ENCODE measurements at places on chromosomes 16 and 17.

DNA sequence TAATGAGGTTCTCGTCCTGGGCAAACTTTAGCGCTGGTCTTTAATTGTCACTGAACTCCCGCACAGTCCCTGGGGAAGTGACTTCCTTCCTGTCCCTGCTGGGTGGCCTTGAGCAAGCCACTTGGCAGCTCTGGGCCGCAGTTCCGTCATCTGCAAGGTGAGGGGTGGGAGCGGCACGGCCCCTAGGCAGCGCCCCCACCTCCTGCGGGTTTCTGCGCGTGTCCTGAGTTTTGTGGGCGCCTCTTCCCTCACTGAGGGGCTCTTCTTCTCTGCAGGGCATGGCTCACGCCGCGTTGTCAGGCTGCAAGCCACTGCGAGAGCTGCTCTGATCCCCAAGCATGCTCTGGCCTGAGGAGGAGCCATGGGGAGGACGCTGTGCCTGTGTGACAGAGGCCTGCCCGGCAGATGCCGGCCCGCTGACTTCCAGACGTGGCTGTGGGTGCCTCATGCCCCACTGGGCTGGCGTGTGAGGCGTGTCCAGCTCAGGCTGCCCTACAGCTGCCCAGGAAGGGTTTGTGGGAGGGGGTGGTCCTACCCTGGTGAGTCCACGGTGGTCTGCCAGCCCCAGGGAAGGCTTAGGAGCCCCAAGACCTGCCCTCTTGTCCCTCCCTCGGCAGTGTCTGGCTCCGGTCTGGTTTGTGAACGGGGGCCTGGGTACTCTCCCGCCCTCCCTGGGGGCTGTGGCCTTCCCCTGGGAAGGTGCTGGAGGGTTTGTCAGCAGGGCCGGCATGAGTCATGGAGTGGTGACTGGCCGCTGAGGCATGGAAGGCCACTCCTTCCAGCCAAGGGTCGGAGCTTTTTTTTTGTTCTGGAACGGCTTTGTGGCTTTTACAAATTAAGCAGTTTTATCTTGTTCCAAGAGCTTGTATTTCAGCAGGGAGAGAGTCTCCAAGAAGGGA lies 182.0 kb downstream of the SEC14L1 start:
- DNase-seq = no peak

DNA sequence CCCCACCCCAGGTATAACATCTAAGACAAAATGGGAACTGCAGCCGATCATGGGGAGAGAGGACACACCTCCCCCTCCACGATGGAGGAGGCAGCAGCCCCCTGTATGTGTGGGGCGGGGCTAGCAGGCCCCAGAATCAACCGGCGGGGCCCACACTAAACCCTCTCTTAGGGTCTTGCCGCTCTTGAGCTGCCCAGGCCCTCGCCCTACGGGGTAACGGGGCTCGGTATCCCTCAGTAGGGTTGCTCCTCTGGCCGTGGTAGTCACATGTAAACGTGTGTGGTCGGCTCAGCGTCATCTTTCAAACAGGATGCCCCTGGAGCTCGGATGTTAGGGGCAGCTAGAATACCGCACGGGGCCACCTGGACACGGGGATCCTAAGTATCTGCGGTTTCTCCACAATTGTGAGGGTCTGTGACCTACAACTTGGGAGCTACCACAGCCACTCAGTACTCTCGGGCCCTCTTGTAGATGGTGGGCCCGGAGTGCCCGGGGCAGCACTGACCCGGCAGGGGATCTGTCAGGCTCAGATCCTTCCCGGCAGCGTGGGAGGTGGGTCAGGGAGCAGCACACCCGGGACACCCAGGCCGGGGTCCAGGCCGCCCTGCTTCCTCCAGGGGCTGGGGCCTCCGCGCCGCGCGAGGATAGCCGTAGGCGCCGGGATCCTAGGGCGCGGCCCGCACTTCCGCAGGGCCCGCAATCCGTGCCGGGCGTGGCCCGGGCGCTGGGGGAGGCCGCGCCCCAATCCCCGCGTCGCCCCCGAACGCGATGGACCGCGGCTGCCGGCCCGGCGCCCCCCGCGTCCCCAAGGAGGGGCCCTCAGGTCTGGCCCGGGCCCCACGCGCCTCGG lies 781 bp downstream of the ARHGDIA start:
- DNase-seq = peak; percentile 39

GRCh38 chr17:48026502-48027321 lies 10.9 kb downstream of the COPZ2 start:
- DNase-seq = peak; percentile 61

GRCh38 chr17:81034168-81034777 lies 678 bp upstream of the BAIAP2 start:
- no peak for DNase-seq

DNA sequence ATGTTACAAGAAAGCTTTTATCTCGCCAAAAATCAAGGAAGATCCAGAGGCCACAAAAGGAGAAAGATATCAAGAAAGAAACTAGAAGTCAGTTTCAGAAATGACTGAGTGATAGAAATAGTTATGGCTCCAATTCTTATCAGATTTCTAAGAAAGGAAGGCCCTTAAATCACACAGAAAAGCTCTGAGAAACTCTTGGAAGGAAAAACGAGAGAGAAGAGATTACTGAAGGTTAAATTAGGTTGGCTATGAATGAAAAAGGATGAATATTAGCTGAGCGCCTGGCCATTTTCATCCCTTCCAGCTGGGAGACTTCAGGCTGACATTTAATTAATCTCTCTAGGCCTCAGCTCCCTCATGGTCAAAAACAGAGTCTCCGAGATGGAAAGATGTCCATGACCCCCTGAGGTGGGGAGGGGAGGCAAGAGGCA lies 72.3 kb downstream of the CYTH1 start:
- DNase-seq = no peak

- no peak for DNase-seq
Observed at GRCh38 chr16:84577034-84577803, 40.7 kb downstream of the COTL1 start.

DNA sequence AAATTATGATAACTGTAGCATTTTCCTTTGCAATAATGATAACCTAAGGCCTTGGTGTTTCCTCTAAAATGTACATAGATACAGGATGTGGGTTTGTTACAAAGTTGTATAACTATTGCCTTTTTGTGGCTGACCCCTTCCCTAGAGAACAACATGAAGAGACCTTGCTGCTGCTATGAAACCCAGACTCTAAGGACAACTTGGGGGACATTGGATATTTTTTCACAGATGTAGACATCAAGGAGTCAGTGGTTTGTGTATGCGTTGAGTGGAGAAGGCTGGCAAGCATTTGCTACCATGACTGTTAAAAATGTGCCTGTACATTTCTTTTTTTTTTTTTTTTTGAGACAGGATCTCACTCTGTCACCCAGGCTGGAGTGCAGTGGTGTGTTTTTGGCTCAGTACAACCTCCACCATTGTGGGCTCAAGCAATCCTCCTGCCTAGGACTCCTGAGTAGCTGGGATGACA lies 12.3 kb downstream of the HMOX2 start:
- no peak for DNase-seq

GRCh38 chr17:66548659-66549310 lies 246.4 kb downstream of the PRKCA start:
- DNase-seq = no peak

DNA sequence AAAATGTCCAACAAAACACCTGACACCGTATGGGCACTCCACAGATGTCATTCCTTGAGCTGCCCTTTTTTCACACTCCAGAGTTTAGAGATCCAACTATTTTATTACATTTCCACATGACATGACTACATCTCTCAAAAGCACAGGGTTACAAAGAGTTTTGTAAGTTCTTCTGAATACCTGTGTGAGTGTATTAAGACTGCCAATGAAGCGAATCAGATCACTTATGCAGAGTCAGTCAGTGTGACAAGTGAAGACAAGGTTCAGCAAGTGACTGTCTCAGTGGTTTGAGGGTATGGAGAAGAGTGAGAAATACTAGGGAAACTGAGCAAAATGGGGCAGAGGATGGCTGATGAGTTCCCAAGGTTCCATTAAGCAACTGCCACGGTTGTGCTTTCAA lies 8.4 kb downstream of the SDR42E1 start:
- no peak for DNase-seq

GRCh38 chr17:30558686-30559545 lies 81.7 kb downstream of the GOSR1 start:
- no peak for DNase-seq

DNA sequence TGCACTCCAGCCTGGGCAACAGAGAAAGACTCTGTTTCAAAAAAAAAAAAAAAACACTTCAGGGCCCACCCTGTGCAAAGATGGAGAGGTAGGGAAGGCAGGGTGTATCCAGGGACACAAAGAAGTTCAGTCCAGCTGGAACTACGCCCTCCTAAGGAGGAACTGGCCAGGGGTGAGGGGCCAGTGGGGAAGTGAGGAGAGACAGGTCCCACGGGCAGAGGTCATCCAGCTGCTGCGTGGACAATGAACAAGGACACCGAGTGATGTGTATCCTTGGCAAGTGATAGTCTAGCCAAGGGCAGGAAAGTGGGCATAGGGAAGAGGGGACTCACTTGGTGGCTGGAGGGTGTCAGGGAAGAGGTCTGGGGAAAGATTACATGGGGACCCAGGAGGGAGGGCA lies 9.4 kb upstream of the RIPOR1 start:
- DNase-seq = no peak

DNA sequence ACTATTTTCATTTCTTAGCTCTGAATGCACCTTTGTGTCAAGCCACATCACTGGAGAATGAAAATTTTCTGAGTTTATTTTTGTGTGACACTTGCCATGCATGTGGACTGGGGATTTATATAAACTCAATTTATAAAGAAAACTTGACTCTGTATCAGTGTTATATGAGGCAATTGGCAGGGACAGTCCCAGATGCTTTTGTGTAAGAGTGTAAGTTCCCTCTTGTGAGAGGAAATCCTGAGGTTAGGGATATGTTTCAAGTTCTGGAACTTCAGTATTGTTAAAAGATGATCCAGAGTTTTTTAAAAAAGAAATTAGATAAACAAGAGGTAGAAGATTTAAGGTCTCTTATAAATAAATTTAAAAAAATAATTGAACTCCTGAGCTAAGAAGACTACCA lies 10.9 kb upstream of the CCL8 start:
- DNase-seq = no peak

DNA sequence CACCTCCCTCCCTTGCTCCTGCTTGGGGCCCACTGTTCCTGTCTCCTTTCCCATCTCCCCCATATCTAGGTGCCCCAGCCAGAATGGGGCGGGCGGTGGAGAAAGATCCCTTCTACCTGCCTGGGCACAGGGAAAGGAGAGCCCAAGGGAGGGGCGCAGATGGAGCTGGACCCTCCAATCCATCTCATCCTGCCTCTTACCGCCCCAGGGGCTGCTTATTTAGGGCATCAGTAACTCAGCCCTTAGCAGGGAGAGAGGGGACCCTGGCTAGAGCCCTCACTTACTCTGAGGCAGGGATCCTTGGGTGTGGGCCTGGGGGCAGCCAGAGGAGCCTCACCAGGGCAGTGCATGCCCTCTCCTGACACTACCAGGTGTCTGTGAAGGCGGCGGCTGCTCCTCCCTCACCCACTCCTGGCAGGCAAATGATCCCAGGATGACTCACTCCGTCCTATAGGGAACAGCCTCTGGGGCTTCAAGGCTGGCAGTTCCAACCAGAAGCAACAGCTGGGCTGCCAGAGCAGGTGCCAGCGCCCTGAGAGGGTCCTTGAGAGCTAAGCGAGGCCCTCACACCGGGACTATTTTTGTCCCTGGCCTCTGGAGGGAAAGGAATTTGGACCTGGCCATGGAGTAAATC lies 16.3 kb upstream of the BCAR1 start:
- DNase-seq = no peak

DNA sequence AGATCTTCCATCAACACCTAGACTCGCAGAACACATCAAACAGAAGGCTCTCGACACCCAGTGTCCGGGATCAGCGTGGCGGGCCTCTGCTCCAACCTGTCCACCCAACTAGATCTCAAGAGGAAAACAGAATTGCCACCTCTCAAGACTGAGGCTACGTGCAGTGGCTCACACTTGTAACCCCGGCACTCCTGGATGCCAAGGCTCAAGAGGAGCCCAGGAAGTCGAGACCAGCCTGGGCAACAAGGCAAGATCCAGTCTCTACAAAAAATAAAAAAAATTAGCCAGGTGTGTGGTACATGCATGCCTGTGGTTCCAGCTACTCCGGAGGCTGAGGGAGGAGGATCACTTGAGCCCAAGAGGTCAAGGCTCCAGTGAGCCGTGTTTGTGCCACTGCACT lies 132.6 kb downstream of the ZFHX3 start:
- DNase-seq = no peak

DNA sequence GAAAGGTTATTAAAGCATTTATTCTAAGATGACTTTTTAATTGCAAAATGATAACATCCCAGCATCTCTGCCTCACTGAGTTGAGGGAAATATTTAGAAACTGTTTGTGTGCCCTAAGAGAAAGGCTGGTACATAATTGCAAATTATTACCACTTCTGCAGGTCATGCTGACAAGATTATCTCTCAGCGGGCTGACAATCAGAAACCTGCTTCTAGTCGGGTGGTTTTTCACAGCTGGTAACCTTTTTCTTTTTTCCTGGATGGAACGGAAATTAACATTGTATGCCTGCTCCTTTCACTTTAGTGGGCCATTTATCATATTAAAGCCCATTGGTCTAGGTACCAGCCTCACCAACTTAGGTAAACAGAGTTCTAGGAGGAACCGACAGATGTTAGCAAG lies 17.0 kb upstream of the NUDT7 start:
- DNase-seq = no peak

GRCh38 chr16:21028728-21029127 lies 121.9 kb downstream of the DNAH3 start:
- no peak for DNase-seq

GRCh38 chr17:13568582-13569397 lies 32.9 kb downstream of the HS3ST3A1 start:
- DNase-seq = no peak

- no peak for DNase-seq
Observed at GRCh38 chr17:80318166-80318565, 57.5 kb downstream of the RNF213 start.

- no peak for DNase-seq
Observed at GRCh38 chr17:80295559-80295958, 34.9 kb downstream of the RNF213 start.

- no peak for DNase-seq
Observed at GRCh38 chr17:18191967-18192366, 8.3 kb downstream of the ALKBH5 start.

DNA sequence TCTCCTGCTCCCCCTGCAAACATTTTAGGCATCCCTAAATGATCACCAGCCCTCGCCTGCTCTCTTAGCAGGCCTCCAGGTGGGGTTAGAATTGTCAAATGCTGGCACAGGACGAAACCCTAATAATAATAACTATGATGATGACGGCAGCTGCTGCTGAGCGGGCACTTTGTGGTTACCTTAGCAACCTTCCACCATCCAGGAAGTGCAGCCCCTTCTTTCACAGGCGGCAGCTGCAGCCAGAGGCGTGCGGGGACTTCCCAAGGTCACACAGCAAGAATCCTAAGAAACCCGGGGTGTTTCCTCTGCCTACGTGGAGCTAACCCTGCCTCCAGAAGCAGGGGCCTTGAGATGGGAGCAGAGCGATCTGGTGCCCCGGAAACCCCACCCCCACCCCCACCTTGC lies 22.4 kb upstream of the EIF1 start:
- peak; percentile 55 for DNase-seq

GRCh38 chr17:10516065-10516464 lies 2.3 kb downstream of the MYH1 start:
- DNase-seq = no peak

- DNase-seq = no peak
Observed at GRCh38 chr17:29956225-29956624, 14.8 kb downstream of the EFCAB5 start.
